Stimulated activated CD4-positive, alpha-beta T cell treated with anti-CD3 and anti-CD28 coated beads, Interleukin-4, amount 100 ng/mL, for 4 hours (primary cell): ENCODE measurements at places on chromosomes 6 and 20.

DNA sequence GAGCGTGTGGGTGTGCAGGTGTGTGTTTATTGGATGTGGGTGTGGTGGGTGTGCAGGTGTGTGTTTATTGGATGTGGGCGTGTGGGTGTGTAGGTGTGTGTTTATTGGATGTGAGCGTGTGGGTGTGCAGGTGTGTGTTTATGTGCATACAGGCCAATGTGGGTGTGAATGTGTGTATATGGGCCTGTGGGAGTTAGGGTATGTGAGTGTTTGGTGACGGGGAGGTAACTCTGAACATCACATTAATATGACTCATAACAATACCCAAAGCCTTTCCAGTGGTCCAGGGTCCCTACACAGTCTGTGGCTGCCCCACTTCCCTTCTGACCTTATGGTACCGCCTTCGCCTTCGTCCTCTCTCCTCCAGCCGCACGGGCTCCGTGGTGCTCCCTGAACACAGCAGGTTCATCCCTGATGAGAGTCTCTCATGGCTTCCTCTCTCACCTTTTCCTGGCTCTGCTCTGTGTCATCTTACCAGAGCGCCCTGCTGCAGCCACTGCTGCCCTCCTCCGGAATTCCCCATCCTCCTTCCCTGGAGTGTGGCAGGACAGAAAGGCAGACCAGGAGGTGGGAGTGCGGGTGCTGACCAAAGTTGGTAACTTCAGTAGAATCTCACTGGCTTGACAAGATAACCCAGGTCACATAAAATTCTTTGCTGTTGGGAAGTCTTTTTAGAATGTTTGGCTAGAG, 80.0 kb downstream of the SLC2A10 start:
- no peak for DNase-seq

DNA sequence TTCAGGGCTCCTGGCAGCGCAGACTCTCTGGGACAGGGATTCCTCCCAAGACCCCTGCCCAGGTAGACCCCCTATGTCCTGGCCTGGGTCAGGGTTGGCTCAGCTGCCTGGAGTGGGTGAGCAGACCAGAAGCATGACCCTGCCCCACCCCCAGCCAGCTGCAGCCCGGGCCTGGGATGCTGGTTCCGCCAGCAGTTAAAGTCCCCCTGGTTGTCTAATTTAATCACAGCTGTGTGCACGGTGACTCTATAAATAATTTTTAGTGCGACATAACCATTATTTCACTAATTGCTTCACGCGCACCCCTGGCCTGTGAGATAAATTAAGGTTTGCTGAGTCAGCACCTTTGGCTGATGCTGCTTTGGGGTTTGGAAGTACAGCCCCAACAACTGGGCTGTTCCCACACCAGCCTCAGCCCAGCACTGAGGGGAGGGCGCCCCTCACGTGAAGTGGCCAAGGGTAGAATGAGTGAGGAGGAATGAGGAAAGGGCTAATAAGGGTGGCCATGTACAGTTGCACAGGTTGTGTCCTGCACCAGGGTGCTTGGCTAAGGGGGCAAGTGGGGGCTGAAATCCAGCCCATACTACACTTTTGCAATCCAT, 26.1 kb upstream of the CDH22 start:
- no peak for DNase-seq

DNA sequence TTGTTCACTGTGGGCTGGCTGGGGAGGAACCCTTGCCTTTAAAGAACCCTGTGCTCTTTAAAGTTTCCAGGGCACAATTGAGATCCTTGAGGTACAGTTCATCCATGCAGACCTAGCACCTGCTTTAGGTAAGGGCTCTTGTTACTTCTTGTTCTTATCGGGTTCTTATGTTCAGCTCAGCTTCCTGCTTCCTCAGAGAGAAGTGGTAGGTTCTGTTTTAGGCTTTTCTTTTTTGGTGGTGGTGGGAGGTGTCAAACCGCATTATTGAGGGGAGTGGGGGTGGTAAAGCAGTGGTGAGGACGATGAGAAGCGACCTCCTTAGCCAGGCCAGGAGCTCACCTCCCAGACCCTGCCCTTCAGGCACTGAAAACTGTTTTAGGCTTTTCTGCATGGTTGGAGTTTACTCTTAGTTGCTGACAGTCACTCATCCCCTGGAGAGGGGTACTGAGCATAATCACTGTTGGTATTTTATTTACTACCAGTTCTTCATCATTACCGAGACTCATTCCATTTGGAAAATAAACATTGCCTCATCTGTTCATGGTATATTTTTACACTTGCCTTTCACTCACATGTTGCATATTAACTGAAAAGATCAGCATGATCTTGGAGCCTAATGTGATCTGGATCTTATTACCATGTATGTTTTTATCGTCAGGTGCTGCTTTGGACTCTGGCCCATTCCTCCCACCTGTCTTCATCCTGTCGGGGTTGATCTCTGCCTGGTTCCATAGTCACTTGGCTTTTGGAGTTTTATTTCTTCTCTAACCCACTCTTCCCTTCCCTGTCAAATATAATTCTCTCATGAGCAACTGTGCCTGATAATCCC, 35.4 kb downstream of the SLC16A10 start:
- DNase-seq: no peak

DNA sequence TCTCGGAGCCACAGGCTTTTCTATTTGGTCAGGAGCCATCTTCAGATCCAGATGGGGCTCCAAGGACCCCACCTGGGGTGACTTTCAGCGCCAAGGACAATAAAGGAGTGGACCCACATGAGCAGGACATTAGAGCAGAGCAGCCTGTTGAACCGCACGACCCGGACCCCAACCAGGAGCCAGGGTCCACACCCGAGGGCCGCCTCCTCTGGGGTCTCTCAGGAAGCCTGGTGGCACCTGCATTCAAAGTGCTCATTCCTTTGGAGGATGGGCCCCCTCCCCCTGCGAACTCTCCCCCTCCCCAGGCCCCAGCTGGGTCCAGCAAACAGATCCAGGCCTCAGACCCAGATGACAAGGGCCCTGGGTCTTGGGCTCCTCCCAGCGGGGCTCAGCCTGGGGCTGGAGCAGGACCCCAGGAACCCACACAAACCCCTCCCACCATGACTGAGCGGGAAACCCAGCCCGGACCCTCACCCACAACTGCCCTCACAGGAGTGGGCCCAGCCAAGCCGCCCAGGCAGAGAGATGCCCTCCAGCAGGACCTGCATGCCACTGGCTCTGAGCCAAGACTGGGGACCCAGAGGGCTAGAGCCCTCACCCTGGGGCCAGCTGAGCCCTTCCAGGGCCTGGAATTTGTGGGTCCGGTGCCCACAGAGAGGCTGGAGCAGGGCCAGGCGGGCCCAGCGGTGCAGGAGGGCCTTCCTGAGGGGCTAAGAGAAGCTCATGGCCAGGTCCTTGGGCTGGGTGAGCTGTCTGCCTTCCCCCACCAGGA, 23.9 kb downstream of the RAB44 start:
- no peak for DNase-seq

DNA sequence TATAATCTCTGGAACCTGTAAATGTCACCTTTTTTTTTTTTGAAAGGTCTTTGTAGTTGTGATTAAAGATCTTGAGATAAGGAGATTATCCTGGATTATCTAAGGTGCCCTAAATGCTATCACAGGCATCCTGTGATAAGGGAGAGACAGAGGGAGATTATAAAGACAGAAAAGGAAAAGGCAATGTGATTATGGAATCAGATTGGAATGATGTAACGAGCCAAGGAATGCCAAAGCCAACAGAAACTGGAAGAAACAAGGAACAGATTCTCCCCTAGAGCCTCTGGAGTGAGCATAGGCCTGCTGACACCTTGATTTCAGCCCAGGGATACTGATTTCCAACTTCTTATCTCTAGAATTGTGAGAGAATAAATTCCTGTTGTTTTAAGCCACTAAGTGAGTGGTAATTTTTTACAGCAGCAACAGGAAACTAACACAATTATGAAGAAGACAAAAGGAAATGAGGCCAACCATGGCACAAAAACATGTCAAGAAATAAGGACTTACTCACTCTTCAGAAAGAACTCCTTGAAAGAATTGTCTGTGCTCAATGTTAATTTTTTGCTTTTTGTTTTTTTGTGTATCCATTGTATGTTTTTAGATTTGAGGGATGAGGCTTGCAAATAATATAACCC, 82.7 kb downstream of the CFAP61 start:
- no peak for DNase-seq

DNA sequence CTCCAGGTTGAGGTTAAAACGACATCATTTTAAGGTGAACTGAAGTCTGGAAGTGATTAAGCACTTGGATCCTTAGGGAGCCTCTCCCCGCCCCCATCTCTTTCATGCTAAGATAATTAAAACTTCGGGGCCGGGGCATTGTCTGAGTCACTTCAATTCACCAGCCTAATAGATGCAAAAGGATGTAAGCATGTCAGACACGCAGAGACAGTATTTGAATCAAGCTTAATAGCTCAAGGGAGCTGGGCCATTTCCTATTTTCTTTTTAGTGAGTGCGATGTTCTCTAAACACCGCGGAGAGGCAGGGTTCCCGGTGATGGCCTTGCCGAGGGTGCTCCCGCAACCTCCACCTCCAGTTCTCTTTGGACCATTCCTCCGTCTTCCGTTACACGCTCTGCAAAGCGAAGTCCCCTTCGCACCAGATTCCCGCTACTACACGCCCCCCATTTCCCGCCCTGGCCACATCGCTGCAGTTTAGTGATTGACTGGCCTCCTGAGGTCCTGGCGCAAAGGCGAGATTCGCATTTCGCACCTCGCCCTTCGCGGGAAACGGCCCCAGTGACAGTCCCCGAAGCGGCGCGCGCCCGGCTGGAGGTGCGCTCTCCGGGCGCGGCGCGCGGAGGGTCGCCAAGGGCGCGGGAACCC, 516 bp upstream of the IRF4 start:
- DNase-seq: peak; percentile 49

DNA sequence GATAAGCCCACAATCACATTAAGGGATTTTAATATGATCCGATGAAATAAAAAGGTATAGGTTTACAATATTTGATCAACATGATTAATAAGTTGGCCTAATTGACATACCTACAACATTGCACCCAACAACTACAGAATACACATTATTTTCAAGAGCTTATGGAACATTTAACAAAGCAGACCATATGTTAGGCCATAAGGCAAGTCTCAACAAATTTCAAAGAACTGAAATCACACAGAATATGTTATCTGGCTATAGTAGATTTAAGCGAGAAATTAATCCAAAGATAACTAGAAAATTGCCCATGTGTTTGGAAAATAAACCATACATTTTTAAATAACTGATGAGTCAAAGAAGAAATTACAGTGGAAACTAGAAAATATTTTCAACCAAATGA, 126.0 kb upstream of the KCNG1 start:
- no peak for DNase-seq

DNA sequence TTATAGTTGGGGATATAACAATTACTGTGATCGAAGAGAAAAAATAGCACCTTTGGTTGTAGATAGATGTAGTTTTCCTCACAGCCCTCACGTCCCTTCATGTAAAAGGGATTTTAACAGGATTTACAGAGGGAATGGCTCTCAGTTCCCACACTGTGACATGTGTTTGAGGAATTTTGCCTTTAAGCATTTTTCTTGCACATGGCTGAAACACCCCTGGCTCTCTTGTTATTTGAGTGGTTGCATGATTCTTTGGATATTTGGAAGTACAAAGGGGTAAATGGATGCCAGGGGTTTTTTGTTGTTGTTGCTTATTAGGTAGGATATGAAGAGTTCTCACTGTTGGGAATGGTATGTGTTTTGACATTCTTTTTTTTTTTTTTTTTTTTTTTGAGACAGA, 48.2 kb downstream of the JAG1 start:
- DNase-seq: no peak

GRCh38 chr20:59481067-59481466, 123.3 kb upstream of the PHACTR3 start:
- no peak for DNase-seq

DNA sequence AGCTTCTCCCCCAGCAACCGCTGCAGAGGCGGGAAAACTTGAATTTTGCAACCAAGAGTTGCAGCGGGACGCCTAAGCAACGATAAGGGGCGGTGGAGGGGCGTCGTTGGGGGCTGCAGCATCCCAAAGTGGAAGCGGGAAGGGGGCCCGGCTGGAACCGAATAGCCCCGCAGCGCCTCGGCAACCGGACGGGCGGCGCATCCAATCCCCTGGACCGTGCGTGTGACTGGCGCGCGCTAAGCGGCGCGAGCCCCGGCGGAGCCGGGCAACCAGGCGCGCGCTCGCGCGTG, 670 bp upstream of the PARD6B start:
- DNase-seq: no peak

- DNase-seq: no peak
Measured at GRCh38 chr6:114162691-114163347, 180.0 kb downstream of the HS3ST5 start.

GRCh38 chr20:3820048-3820900, at the start of gene AP5S1:
Gene AP5S1 (plus strand): TSS chr20:3820547. CDS start chr20:3822118, 1,571 bp downstream.
- DNase-seq: peak; percentile 85

DNA sequence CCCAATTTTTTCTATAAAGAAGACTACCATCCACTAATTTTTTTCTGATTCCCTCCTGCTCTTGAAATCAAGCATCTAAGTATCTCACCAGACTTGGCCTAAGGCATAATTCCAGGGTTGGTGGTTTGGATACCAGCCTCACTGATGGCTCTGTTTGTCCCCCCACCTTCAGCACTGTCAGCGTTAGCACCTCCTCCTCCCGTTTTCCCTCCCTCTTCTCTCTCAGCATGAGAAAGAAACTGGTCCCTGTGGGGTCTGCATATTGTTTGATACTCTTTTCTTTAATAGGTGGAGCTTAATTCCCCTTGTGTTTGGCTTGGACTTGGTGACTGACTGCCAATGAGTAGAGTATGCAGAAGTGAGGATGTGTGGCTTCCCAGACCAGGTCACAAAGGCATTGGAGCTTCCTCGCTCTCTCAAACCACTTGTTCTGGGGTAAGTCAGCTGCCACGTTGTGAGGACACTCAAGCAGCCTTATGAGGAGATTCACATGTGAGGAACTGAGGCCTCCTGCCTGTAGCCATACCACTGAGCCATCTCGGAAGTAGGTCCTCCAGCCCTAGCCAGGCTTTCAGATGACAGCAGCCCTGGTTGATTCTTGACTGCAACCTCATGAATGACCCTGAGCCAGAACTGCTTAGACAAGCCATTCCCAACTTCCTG, 65.2 kb downstream of the RIOK1 start:
- no peak for DNase-seq
